HCT116 (cell line): ENCODE measurements at places on chromosomes 5 and 9. TPM values are rescaled to one million over a fixed set of nuclear protein-coding genes. Genes with fewer than 3 reads are reported as not detected.

DNA sequence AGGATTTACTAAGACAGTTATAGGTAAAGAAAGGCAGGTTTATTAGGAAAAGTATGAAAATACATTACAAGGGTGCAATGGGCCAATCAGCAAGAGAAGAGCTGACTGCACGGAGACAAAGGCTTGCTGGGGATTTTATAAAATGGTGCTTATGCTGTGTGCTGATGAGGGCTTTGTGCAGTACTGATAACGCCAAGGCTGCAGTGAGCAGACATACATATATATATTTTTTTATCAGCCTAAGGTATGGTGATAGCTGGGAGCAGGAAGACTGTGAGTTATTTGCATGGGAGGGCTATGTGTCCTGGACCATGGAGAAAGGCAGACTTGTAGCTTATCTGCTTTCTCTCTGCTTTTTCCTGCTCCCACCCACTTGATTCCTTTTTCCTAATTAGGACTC, 208.1 kb upstream of the ACTBL2 start:
- no peak overlapping the region for H3K27ac ChIP-seq
- no peaks in the 10 kb centered on the region for H3K36me3 ChIP-seq
- peaks cover 24% of the 10 kb centered on the region for H3K4me1 ChIP-seq
- no peak overlapping the region for H3K4me3 ChIP-seq
- H3K27me3 ChIP-seq, result no peaks in the 10 kb centered on the region

- DNase-seq, result no peak
- no peak overlapping the region for H3K4me3 ChIP-seq
- H3K36me3 ChIP-seq, result no peaks in the 10 kb centered on the region
- no peaks in the 10 kb centered on the region for H3K27me3 ChIP-seq
- no peak overlapping the region for H3K27ac ChIP-seq
These were observed 114.2 kb downstream of the PHF2 start for GRCh38 chr9:93690618-93691017.

- H3K4me1 ChIP-seq, result 0 out of 2 replicates have a peak, but pooled peaks cover 2% of the 10 kb centered on the region
- H3K36me3 ChIP-seq, result no peaks in the 10 kb centered on the region
- no peaks in the 10 kb centered on the region for H3K27me3 ChIP-seq
- DNase-seq, result no peak
- H3K27ac ChIP-seq, result no peak overlapping the region
- no peak overlapping the region for H3K4me3 ChIP-seq
These were observed 18.9 kb upstream of the MEGF9 start for GRCh38 chr9:120733190-120733589.

DNA sequence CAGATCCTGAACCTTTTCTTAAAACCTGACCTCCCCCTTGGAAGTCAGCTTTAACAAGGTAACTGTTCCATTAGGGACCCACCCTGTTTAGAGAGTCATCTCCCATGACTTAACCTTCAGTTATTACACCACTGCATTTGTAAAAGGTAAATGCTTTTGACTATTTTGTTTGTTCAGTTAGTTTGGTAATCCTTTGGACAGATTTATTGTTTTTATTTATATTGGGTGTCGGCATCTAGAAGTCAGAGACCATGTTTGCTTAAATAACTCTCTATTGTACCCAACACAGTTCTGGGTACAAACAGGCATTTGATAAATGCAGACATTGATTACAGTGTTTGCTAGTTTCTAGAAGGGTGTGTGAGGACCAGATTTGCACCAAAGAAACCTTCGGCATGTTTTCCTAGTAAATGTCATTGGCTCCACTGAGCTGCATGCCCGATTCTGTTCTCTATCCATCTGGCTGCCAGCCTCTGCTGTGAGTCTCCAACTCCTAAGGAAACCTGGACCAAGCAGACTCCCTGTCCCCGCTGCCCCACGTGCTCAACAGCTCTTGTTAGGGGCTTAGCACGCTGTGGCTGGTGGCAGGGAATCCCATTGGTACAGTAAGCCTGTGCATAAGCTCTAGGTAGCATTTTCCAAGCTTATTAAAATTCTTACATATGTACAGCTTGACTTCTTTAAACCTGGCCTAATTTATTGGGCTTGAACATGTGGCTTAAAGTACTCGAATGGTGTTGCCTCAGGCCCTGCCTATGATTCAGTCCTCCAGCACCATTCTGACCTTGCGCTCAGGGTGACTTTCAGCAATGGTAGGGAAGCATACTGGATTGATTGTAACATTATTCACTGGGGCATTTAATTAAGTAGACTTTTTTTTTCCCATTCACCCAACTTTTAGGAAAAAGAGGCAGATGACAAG, 6.6 kb downstream of the PCBD2 start:
- H3K4me1 ChIP-seq, result peaks cover 7% of the 10 kb centered on the region
- no peaks in the 10 kb centered on the region for H3K27me3 ChIP-seq
- H3K4me3 ChIP-seq, result no peak overlapping the region

- H3K4me1 ChIP-seq, result no peaks in the 10 kb centered on the region
- H3K27ac ChIP-seq, result no peak overlapping the region
- 0 out of 2 replicates have a peak, but pooled peaks cover 6% of the 10 kb centered on the region for H3K36me3 ChIP-seq
- H3K27me3 ChIP-seq, result no peaks in the 10 kb centered on the region
- DNase-seq, result no peak
These were observed 109.3 kb downstream of the DCP2 start for GRCh38 chr5:113085880-113086409.

DNA sequence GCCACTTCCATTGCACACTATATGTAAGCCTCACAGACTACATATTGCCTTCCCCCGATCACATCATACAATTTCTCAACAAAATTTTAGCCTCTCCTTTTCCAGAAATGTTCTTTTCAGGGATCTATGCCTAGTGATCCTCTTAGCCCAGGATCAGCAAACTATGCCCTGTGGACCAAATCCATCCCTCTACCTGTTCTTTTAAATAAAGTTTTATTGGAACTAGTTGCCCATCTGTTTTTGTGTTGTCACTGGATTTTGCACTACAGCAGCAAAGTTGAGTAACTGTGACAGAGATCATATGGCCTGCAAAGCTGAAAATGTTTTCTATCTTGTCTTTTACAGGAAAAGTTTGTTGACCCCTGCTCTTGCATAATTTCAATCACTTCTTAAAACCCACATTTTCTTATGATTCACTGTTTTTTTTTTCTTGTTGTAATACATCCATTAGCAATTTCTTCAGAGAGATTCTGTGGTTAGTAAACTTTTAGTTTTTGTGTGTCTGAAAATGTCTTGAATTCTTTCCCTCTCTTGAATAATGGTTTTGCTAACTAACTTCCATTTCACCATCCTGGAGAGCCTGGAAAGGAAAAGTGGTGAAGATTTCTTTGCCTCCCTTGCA, 7.1 kb downstream of the TXNDC8 start:
- no peaks in the 10 kb centered on the region for H3K27me3 ChIP-seq
- H3K36me3 ChIP-seq, result no peaks in the 10 kb centered on the region
- no peak overlapping the region for H3K4me3 ChIP-seq

DNA sequence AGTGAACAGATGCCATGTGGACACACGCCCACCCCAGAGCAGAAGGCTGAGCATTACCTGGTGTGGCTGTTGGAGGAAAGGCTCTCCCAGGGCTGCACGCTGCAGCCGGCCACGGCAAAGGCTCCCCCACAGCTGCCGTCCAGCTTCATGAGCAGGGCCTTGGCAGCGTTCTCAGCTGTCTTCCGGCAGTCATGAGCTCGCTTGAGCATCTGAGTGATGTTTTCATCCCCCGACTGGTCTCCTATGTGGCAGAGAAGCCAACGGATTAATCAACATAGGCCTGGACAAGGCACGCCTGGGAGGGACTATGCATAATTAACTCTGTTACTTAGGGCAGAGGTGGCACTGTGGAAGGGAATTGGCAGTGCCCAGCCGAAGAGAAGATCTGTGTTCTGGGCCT, 87.3 kb downstream of the DCP2 start:
- H3K4me1 ChIP-seq, result peaks cover 4% of the 10 kb centered on the region; the same call in 1 of the 2 replicates
- no peaks in the 10 kb centered on the region for H3K36me3 ChIP-seq
- H3K27ac ChIP-seq, result no peak overlapping the region
- H3K27me3 ChIP-seq, result no peaks in the 10 kb centered on the region
- no peak for DNase-seq

DNA sequence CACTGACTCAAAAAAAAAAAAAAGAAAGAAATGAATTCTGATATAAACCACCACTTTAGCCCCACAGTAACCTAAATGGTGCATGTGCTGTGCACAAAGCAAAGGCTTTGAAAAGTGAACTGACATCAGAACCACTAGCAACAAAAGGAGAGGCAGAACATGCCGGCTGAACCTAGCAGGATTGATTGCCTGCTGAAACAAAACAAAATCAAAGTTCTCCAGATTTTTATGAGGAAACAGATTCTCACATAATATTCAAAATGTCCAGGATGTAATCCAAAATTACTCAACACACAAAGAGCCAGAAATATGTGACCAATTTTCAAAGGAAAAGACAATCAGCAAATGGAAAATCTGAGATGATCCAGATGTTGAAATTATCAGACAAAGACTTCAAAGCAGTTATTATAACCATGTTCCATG, 37.9 kb downstream of the UBTD2 start:
- H3K27ac ChIP-seq, result no peak overlapping the region
- no peaks in the 10 kb centered on the region for H3K36me3 ChIP-seq
- no peak for DNase-seq
- no peaks in the 10 kb centered on the region for H3K4me1 ChIP-seq
- no peak overlapping the region for H3K4me3 ChIP-seq

GRCh38 chr5:141354900-141355469, at the start of gene PCDHGA4:
Gene PCDHGA4, plus strand, starts transcription at chr5:141355021. Its CDS starts 87 bp downstream, at chr5:141355108.
- H3K4me1 ChIP-seq, result no peaks in the 10 kb centered on the region
- no peaks in the 10 kb centered on the region for H3K27me3 ChIP-seq
- H3K36me3 ChIP-seq, result no peaks in the 10 kb centered on the region
- no peak for DNase-seq

GRCh38 chr9:96031366-96031824, 155.9 kb downstream of the ERCC6L2 start:
- H3K4me3 ChIP-seq, result no peak overlapping the region
- DNase-seq, result no peak
- H3K27ac ChIP-seq, result no peak overlapping the region

DNA sequence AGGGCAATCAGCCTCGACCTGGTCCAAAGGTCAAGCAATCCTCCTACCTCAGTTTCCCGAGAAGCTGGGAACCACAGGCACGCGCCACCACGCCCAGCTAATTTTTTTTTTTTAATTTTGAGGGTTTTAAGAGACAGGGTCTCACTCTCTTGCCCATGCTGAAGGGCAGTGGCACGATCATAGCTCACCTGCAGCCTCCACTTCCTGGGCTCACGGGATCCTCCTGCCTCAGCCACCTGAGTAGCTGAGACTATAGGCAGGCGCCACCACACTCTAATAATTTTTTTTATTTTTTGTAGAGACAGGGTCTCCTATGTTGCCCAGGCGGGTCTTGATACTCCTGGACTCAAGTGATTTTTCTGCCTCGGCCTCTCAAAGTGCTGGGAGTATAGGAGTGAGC, 1.6 kb downstream of the UIMC1 start:
- H3K27me3 ChIP-seq, result no peaks in the 10 kb centered on the region
- peak overlapping the region; percentile 95; the same call in 1 of the 2 replicates for H3K27ac ChIP-seq
- peak overlapping the region; percentile 94 for H3K4me3 ChIP-seq
- DNase-seq, result no peak
- H3K4me1 ChIP-seq, result peaks cover 13% of the 10 kb centered on the region

DNA sequence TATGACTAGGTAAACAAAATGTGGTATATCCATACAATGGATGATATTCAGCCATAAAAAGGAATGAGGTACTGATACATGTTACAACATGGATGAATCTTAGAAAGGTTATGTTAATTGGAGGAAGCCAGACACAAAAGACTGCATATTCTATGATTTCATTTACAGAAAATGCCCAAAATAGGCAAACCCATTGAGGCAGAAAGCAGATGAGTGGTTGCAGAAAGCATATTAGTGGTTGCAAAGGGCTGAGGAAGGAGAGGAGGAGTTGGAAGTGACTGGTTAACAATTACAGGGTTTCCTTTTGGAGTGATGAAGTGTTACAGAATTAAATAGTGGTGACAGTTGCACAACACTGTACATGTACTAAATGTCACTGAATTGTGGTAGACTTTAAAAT, 17.7 kb downstream of the PLGRKT start:
- DNase-seq, result no peak
- no peaks in the 10 kb centered on the region for H3K27me3 ChIP-seq
- H3K36me3 ChIP-seq, result no peaks in the 10 kb centered on the region
- H3K27ac ChIP-seq, result no peak overlapping the region
- no peak overlapping the region for H3K4me3 ChIP-seq
- H3K4me1 ChIP-seq, result no peaks in the 10 kb centered on the region

GRCh38 chr5:393846-394275, 49.1 kb upstream of the EXOC3 start:
- H3K27ac ChIP-seq, result no peak overlapping the region
- no peak overlapping the region for H3K4me3 ChIP-seq
- peaks cover 7% of the 10 kb centered on the region; the same call in 1 of the 2 replicates for H3K4me1 ChIP-seq
- DNase-seq, result no peak
- H3K36me3 ChIP-seq, result no peaks in the 10 kb centered on the region

GRCh38 chr5:125294844-125295243, 548.4 kb upstream of the ZNF608 start:
- no peaks in the 10 kb centered on the region for H3K36me3 ChIP-seq
- H3K27ac ChIP-seq, result no peak overlapping the region

- no peaks in the 10 kb centered on the region for H3K36me3 ChIP-seq
- H3K27ac ChIP-seq, result no peak overlapping the region
- no peaks in the 10 kb centered on the region for H3K4me1 ChIP-seq
- no peak overlapping the region for H3K4me3 ChIP-seq
These were observed 15.4 kb upstream of the SMIM15 start for GRCh38 chr5:61177716-61178115.

GRCh38 chr5:8807636-8808035, 738.2 kb downstream of the SEMA5A start:
- H3K4me3 ChIP-seq, result no peak overlapping the region
- H3K27me3 ChIP-seq, result no peaks in the 10 kb centered on the region
- no peak for DNase-seq
- H3K36me3 ChIP-seq, result no peaks in the 10 kb centered on the region

- no peaks in the 10 kb centered on the region for H3K4me1 ChIP-seq
- peaks cover 4% of the 10 kb centered on the region; the same call in 1 of the 2 replicates for H3K27me3 ChIP-seq
- DNase-seq, result no peak
These were observed 172.0 kb upstream of the KLF9 start for GRCh38 chr9:70586476-70586875.

DNA sequence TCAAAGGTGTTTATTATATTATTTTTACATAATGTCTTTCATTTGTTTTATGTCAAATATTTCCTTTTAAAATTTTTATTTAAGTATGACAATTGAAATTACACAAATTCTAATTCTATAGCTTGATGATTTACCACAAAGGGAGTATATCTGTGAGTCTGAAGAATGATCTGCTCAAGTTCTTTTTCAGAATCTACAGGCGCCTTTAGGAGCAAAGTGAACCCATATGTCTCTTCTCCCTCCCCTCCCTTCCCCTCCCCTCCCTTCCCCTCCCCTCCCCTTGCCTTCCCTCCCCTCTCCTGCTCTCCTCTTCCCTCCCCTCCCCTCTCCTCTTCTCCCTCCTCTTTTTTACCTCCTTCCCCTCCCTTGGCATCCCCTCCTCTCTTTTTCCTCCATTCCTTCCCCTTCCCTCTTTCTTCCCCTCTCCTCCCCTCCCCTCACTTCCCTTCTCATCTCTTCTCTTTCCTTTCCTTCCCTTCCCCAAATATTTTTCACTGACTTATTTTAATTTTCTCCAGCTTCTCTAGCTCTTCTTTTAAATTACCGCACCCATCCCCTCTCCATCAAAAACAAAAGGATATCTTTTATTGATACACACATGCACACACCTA, 495.3 kb upstream of the PIK3R1 start:
- no peak overlapping the region for H3K4me3 ChIP-seq
- no peak overlapping the region for H3K27ac ChIP-seq
- no peak for DNase-seq
- H3K36me3 ChIP-seq, result no peaks in the 10 kb centered on the region
- H3K4me1 ChIP-seq, result no peaks in the 10 kb centered on the region

The RNF38 gene
- total RNA-seq, result 18.1 TPM

The LARP1 gene
- 201 TPM for total RNA-seq

The DAB2IP gene
- total RNA-seq, result 31.0 TPM

The KIF20A gene
- 74.2 TPM for total RNA-seq

The PTPRD gene
- total RNA-seq, result 0.02 TPM

The CCNH gene
- total RNA-seq, result 63.2 TPM

The SOHLH1 gene
- total RNA-seq, result not detected

The MAP1B gene
- total RNA-seq, result 8.9 TPM

The PPP3R2 gene
- not detected for total RNA-seq

The HAPLN1 gene
- total RNA-seq, result 0.05 TPM

The HSD17B3 gene
- 0.37 TPM for total RNA-seq

The DDX4 gene
- not detected for total RNA-seq
